ENCODE measurements at places on chromosomes 2 and 18.
A peak's percentile ranks its signal among the peaks of the same experiment; 100 is the strongest.

DNA sequence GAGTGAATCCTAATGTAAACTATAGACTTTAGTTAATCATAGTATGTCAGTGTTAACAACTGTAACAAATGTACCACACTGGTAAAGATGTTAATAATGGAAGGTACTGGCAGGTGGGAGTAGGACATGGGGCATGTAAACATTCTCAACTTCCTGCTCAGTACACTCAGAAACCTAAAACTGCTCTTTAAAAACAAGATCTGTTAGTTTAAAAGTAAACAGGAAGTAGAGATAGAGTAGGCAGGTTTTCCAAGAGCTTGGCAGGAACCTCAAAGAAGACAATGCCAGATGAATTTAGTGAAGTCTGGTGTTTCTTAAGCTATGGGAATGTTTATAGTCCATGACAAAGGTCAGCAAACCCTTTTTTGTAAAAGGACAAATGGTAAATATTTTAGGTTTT is 46.6 kb downstream of the CCDC138 start:
- DNase-seq: no peak

DNA sequence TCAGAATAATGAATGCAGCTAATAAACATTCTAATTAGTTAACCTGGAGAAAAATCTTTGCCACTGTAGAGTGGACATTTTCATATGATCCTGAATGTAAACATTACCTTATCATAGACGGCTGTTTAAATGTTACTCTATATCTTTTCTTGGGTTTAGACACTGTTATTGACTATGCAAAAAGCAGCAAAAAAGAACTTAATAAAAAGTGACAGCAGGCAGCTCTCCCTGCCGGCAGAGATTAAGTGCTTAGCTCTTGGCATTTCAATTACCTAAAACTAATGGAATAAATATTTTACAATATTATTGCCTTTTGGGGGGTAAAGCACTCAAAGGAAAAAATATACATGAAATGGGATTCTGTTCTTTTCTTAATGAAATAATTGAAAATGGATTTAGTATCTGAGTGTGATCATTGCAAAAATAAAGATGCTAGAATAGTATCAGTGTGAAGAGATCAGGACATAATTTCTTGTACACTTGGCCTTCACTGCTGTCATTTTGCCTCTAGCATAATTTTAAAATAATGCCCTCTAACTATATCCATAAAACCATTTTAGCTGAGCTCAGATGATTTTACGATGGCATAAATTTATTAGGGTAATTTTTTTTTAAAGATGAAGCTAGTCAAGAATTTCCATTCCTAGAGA is 203.4 kb upstream of the DPP10 start:
- no peak for DNase-seq

- no peak for DNase-seq
Measured at GRCh38 chr2:40395169-40396073, 56.5 kb downstream of the SLC8A1 start.

GRCh38 chr2:48059975-48060374 is 153.7 kb upstream of the FBXO11 start:
- no peak for DNase-seq

GRCh38 chr18:8834881-8835280 is 129.5 kb downstream of the MTCL1 start:
- no peak for DNase-seq

DNA sequence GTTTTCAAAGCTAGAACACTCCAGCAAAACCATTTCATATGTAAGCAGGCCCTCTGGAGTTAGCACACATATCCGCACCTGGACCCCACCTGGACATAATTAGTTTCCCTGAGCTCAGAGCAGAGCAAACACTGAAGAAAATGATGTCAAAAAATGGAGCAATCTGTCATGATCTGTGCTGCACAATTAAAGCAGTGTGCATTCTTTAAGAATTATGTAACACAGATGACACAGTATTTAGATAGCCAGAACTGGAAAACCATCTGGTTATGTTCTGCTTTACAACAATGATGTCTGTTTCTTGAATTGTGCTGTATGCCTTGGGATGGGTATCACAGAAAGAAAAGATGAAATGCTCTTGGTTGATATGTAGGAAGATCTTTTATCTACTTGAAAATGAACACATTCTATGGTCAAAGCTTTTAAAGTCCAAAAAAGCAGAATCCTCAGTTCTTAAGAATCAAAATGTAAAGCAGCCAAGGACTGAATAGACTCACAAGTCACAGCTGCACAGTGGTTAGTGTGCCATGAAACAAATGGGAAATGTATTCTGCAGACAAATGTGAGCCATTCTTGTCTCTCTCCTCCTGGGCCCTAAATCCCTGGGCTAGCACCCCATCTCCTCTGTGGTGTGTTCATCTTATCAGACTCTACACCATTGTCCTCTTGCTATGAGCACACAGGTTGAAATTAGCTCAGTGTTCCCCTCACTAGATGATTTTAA is 36.8 kb downstream of the HRH4 start:
- no peak for DNase-seq

- no peak for DNase-seq
Measured at GRCh38 chr18:22865354-22866116, 67.6 kb upstream of the RBBP8 start.

GRCh38 chr2:108944601-108945331 is 44.3 kb downstream of the EDAR start:
- DNase-seq: peak; percentile 61

Measured in iPS-NIHi11 (cell line).